ENCODE measurements at places on chromosomes 5 and 9. TPM values are rescaled to one million over a fixed set of nuclear protein-coding genes. Genes with fewer than 3 reads are reported as not detected.

The CETN3 gene
- 7.7 TPM for total RNA-seq

The ZFP37 gene
- 3.0 TPM for total RNA-seq

The PCDHGA12 gene
- total RNA-seq: 46.0 TPM

The FOXD4L5 gene
- total RNA-seq: 0.07 TPM

The FAM219A gene
- total RNA-seq: 12.5 TPM

The ECM2 gene
- 7.0 TPM for total RNA-seq

The IL33 gene
- total RNA-seq: 65.7 TPM

The SLC6A18 gene
- not detected for total RNA-seq

The FREM1 gene
- 0.39 TPM for total RNA-seq

The COL15A1 gene
- 229 TPM for total RNA-seq

The FOXD4L6 gene
- 0.17 TPM for total RNA-seq

The CDX1 gene
- total RNA-seq: 0.91 TPM

The ANGPTL2 gene
- total RNA-seq: 104 TPM

The SLC6A19 gene
- total RNA-seq: not detected

The LHFPL2 gene
- 83.6 TPM for total RNA-seq

The ATG12 gene
- total RNA-seq: 61.6 TPM

The RHOBTB3 gene
- total RNA-seq: 154 TPM

The CSF2 gene
- total RNA-seq: not detected

The SPATA31C1 gene
- total RNA-seq: not detected

The FOXD4L4 gene
- 0.20 TPM for total RNA-seq

The PITX1 gene
- total RNA-seq: 3.5 TPM

The PTGS1 gene
- total RNA-seq: 257 TPM

The MARCHF11 gene
- total RNA-seq: not detected

The MRPL22 gene
- 12.8 TPM for total RNA-seq

The CAPSL gene
- total RNA-seq: not detected

The FGF1 gene
- 10.4 TPM for total RNA-seq

The GRIA1 gene
- total RNA-seq: 2.4 TPM

The SPATA31A3 gene
- not detected for total RNA-seq

The SPINK13 gene
- total RNA-seq: not detected

The PCDHB2 gene
- total RNA-seq: 4.4 TPM

The FAM78A gene
- 0.69 TPM for total RNA-seq

The MYOT gene
- not detected for total RNA-seq

The DAPK1 gene
- 31.8 TPM for total RNA-seq
